ENCODE measurements at places on chromosomes 1 and 21.

GRCh38 chr1:1084372-1085170, 10.5 kb upstream of the RNF223 start:
- no peak for DNase-seq

DNA sequence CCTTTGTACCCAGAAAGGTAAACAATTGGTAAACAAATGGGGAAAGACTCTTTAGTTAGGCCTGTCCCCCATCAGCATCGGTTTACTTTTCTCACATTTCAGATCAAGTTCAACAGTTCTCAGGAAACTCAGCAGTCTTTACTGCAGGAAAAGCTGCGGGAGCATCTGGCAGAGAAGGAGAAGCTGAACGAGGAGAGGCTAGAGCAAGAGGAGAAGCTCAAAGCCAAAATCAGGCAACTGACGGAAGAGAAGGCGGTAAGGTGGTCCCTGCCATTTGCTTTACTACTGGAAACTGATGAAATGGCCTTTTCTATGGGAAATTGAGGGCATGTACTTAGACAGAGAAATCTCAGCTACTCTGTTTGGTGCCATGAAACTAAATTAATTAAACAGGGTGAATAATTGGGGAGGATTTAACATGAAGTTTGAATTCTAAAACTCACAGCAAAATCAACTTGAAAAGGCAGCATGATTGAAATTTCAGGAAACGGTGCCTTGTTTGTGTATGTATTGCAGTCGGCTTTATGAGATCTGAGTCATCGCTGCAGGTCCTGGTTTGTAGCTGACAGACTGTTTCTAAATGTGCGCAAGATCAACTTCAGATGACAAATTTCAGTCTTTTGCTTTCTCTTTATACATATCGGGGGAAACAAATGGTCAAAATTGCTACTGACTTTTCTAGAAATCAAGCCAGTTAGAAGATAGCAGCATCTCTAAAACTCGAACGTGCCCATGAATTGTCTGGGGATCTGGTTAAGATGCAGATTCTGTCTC, 67.9 kb upstream of the EFHD2 start:
- peak; percentile 76 for DNase-seq

- no peak for DNase-seq
Observed at GRCh38 chr21:44391345-44392091, 38.1 kb downstream of the TRPM2 start.

- no peak for DNase-seq
Observed at GRCh38 chr1:38062361-38063288, 16.0 kb upstream of the POU3F1 start.

DNA sequence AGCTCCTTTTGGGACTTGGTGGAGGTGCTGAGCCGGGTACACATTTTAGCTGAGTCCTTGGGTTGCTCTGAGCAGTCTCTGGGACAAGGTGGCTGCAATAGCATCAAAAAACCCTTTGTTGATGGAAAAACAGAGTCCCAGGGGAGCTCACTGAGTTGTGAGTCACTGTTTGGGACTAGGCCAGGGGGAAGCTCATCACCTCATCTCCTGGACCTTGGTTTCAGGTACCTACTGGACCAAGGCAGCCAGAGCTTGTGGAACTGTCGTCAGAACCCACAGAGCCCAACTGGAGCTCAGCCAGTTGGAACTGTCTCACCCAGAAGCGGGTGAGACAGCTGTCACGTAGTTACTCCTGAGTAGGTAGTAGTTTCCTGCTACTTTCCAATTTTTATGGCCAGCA, 146.7 kb downstream of the HLX start:
- no peak for DNase-seq

DNA sequence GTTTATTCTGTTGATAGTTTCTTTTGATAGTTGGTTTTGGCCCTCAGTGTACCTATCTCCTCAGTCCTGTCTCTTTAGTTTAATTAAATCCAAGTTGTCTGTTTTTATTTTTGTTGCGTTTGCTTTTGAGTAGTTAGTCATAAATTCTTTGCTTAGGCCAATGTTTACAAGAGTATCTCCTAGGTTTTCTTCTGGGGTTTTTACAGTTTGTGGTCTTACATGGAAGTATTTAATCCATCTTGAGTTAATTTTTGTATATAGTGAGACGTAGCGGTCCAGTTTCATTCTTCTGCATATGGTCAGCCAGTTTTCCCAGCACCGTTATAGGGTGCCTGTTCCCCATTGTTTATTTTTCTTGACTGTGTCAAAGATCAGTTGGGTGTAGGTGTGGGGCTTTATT, 139.4 kb downstream of the POU2F1 start:
- DNase-seq = no peak

GRCh38 chr1:175757381-175758015, 14.1 kb upstream of the TNR start:
- peak; percentile 53 for DNase-seq

All from activated CD4-positive, alpha-beta T cell treated with anti-CD3 and anti-CD28 coated beads, Interleukin-10, Interleukin-2, amounts not matched to agents 100 ng/mL and 50 ng/mL, durations not matched to agents 16 hours and 8 hours (primary cell).